ENCODE measurements at places on chromosomes 11 and 22.
A peak's percentile ranks its signal among the peaks of the same experiment; 100 is the strongest.

- no peak for DNase-seq
Observed at GRCh38 chr22:36902143-36902926, 11.1 kb upstream of the CSF2RB start.

GRCh38 chr11:65575568-65576231 lies at the start of gene EHBP1L1:
EHBP1L1 (plus strand) TSS chr11:65576053; CDS start chr11:65576303, 250 bp downstream.
- DNase-seq = peak; percentile 78

DNA sequence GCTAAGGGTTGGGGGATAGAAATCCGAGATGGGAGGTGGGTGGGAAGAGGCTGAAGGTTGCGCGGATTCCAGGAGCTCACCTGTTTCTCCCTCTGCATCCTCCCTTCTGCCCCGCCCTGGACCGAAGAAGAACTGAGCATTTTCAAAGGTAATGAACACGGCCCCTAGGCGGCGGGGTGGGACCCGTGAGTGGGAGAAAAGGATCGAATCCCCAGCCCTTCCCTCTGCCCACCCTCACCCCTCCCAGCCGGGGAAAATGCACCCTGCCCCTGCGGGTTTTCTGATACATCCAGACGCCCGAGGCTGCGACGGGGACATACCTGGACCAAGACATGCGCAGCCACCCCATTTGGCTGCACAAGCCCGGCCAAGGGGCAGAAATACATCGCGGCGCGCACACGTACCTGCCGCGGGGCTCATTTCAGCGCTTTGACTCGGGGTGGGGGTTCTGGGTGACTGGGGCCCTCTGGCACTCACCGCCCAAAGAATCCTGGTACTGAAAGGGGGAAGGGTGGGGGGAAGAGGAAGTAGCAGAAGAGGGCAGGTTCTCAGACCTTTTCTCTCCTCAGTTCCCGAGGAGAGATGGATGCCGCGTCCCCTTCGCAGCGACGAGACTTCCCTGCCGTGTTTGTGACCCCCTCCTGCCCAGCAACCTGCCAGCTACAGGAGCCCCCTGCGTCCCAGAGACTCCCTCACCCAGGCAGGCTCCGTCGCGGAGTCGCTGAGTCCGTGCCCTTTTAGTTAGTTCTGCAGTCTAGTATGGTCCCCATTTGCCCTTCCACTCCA lies 6.0 kb downstream of the VSIG2 start:
- no peak for DNase-seq

- no peak for DNase-seq
Observed at GRCh38 chr11:120511820-120512738, 531 bp downstream of the GRIK4 start.

GRCh38 chr11:9858218-9858617 lies 194.3 kb downstream of the SWAP70 start:
- DNase-seq = no peak

DNA sequence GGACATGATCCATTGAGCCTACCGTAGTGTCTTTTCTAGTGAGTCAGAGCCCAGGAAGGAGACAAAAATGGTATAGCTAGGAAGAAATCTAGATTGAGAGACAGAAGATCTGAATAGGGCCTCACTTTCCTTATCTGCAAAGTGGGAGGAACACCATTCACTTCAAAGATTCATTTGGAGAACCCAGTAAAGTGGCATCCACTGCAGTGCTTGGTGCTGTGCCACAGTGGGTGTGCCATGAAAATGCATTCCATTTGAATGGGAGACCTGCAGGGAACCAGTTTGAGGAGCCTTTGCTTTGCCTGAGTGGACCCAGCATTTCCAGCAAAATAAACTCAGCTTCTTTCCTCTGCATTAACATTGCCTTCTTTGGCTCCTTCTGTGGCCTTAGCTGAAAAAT lies 470.5 kb upstream of the CADM1 start:
- DNase-seq = no peak

GRCh38 chr11:66020618-66021357 lies 5.5 kb downstream of the CATSPER1 start:
- DNase-seq = no peak

Measured in T-helper 9 cell (primary cell).